Adrenal gland (tissue), 19 donors: ENCODE measurements at places on chromosomes 3 and 15. TPM values are rescaled to one million over a fixed set of nuclear protein-coding genes. Genes with fewer than 3 reads are reported as not detected.

Gene AGTR1
- total RNA-seq = 75.7 TPM

DNA sequence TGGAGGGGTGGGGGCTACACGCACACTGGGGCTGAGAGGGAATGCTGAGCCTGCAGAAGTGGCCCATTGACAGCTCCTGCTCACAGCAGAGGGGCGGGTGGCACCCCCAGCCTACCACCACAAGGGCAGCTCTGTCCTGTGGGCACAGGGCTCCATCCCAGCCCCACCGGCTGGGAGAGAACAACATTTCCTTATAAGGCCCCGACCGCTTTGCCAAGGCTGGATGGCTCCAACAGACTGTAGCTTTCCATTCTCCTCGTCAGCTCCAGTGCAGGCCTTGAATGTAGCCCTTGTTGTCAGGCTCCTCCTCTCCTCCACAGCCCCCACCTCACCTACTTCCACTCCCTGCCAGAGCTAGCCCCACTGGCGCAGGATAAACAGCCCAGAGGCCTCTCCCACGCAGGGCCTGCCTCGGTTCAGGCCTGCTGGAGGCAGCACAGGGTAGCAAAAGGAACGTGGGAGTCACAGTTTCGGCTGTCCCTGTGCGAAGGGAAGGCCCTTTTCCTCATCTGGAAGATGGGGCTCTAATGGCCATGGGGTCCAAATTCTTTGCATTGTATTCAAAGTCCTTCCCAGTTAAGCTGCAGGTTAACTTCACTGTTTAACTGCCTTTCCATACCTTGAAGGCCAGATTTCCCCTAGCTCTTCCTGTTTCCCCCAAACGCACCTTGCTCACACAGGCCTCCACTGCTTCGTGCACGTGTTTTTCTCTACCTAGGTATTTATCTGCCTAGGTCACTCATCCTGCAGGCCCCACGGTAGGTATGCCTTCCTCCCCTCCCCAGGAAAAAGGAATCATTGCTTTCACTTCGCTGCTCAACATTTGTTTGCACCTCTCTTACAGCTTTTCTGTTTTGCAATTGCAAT is 101.6 kb upstream of the LPP start:
- H3K36me3 ChIP-seq = no peaks in the 10 kb centered on the region
- H3K4me3 ChIP-seq = no peak overlapping the region
- no peaks in the 10 kb centered on the region for H3K27me3 ChIP-seq
- peaks cover 22% of the 10 kb centered on the region for H3K4me1 ChIP-seq
- DNase-seq = peak; percentile 95
- peak overlapping the region; percentile 90 for H3K27ac ChIP-seq

GRCh38 chr3:111808439-111808838 is 50.6 kb upstream of the PHLDB2 start:
- DNase-seq = no peak
- H3K27me3 ChIP-seq = no peaks in the 10 kb centered on the region
- H3K4me3 ChIP-seq = no peak overlapping the region
- H3K4me1 ChIP-seq = peaks cover 3% of the 10 kb centered on the region
- no peaks in the 10 kb centered on the region for H3K36me3 ChIP-seq
- no peak overlapping the region for H3K27ac ChIP-seq

- peaks cover 9% of the 10 kb centered on the region for H3K36me3 ChIP-seq
- no peaks in the 10 kb centered on the region for H3K4me1 ChIP-seq
- H3K27me3 ChIP-seq = no peaks in the 10 kb centered on the region
- no peak overlapping the region for H3K4me3 ChIP-seq
- DNase-seq = no peak
Observed at GRCh38 chr3:126432361-126433104, 37.8 kb downstream of the CFAP100 start.

DNA sequence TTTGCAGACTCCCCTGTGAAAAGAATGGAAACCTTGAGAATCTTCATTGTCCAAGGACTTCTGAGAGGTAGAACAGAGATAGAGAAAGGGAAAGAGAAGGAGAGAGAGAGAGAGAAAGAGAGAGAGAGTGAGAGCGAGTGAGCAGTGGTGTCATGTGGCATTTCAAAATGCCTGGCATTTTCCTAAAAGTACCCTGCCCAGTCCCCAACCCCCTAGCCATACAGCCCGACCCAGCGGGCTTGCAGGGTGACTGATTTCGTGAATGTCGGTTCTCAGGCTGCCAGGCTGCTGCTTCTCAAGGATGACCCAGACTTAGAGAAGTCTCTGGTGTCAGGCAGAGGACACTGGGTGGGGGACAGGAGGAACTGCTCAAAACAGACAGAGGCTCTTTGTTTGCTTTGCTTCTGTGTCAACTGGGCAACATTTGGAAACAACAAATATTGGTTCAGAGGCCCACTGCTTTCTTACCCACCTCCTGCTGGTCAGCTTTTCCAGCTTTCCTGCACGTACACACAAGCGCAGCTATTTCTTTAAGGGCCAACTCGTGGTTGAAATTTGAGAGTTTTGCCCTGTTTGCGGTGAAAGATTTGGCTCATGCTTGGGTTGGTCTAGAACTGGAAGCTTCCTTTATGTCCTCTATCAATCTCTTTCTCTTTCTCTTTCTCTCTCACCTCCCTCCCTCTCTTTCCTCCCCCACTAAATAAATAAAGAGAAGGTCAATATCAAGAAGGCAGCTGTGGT is 3.7 kb upstream of the TF start:
- H3K27me3 ChIP-seq = no peaks in the 10 kb centered on the region
- no peaks in the 10 kb centered on the region for H3K36me3 ChIP-seq
- H3K4me3 ChIP-seq = no peak overlapping the region
- DNase-seq = no peak

- H3K27ac ChIP-seq = no peak overlapping the region
- no peaks in the 10 kb centered on the region for H3K36me3 ChIP-seq
- H3K4me3 ChIP-seq = no peak overlapping the region
- no peaks in the 10 kb centered on the region for H3K27me3 ChIP-seq
- no peaks in the 10 kb centered on the region for H3K4me1 ChIP-seq
Observed at GRCh38 chr3:108354562-108354961, 58.2 kb downstream of the HHLA2 start.

DNA sequence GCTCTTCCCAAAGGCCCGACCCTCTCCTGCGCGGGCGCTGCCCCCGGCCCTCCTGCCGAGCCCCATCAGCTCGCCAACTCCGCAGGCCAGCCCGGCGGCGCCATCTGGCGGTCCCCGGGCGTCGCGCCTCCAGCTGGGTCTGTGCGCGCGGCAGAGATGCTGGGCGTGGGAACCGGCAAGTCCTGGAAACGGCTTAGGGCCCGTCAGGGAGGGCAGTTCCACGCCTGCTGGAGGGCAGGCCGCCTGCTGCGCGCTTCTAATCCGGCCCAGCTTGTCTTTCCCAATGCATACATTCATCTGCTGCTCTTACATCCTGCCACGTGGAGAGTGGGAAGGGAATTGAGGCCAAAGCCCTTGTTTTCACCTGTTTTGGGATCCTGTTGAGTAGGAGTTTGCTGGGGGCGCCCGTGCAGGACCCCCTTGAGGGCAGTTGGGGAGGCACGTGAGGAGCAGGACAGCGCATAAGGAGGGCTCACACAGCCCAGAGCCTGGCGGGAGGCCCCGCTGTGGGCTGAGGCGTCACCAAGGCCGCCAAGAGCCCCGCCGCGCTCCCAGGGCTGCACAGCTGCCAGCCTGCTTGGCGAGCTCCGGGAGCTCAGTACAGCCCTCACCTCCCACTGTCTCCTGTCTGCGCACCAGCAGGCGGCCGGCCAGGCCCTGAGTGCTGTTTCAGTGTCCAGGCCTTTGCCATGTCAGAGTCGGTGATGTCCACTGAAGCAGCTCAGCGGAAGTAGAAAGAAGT is 165.6 kb downstream of the NSMCE3 start:
- peak; percentile 72 for DNase-seq
- no peak overlapping the region for H3K4me3 ChIP-seq
- H3K4me1 ChIP-seq = peaks cover 7% of the 10 kb centered on the region
- no peaks in the 10 kb centered on the region for H3K27me3 ChIP-seq

DNA sequence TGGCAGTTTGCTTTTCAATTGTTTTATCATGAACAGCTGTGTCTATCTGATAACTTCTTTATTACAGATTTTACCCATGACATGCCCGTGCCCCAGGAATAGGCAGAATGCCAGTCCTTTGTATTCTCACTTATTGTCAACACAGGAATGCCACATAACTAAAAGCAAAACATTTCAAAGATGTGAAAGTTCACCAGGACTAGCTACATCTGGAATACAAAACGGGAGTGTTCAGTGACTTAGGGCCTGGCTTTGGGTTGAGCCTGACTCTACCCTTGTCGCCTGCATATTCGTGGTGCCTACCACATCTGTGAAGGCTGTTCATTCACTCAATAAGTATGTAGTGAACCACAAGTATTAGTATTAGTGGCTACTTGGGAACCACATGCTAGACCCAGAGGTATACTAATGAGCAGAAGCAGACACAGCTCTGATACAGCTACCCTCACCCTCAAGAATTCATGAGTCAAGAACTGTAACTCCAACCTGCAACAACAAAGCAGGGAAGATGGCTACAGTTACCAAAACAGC is 2.9 kb downstream of the TNFSF10 start:
- H3K4me3 ChIP-seq = no peak overlapping the region
- peaks cover 60% of the 10 kb centered on the region for H3K4me1 ChIP-seq
- no peaks in the 10 kb centered on the region for H3K27me3 ChIP-seq
- H3K36me3 ChIP-seq = no peaks in the 10 kb centered on the region
- no peak overlapping the region for H3K27ac ChIP-seq
- DNase-seq = peak; percentile 29

- DNase-seq = peak; percentile 95
- H3K4me3 ChIP-seq = peak overlapping the region; percentile 36
- peak overlapping the region; percentile 77 for H3K27ac ChIP-seq
- H3K36me3 ChIP-seq = peaks cover 12% of the 10 kb centered on the region
- H3K27me3 ChIP-seq = no peaks in the 10 kb centered on the region
Observed at GRCh38 chr3:9770276-9770812, 597 bp upstream of the CAMK1 start.

DNA sequence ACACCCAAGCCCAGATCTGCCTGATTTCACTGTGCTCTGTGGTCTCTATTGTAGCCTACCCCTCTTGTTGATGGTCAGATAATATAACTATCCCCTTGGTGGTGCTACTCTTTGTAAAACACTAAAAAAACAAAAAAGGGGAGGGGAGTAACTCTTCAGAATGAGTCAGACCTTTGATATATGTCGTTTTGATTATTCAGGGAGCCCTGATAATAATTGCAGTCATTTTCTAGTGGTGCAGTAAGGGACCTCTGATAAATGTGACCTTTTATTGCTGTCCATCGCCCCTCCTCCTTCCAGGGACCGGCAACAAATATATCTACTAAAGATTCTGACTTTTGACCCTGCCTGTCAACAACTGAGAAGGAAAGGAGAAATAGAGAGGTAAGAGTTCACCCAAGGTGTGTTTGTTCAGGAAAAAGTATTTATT is 45.1 kb upstream of the MAGI1 start:
- H3K4me1 ChIP-seq = no peaks in the 10 kb centered on the region
- H3K36me3 ChIP-seq = no peaks in the 10 kb centered on the region
- DNase-seq = no peak
- no peaks in the 10 kb centered on the region for H3K27me3 ChIP-seq
- H3K27ac ChIP-seq = no peak overlapping the region

Gene CORO2B
- total RNA-seq = 4.5 TPM

Gene GASK1A
- total RNA-seq = 7.4 TPM

DNA sequence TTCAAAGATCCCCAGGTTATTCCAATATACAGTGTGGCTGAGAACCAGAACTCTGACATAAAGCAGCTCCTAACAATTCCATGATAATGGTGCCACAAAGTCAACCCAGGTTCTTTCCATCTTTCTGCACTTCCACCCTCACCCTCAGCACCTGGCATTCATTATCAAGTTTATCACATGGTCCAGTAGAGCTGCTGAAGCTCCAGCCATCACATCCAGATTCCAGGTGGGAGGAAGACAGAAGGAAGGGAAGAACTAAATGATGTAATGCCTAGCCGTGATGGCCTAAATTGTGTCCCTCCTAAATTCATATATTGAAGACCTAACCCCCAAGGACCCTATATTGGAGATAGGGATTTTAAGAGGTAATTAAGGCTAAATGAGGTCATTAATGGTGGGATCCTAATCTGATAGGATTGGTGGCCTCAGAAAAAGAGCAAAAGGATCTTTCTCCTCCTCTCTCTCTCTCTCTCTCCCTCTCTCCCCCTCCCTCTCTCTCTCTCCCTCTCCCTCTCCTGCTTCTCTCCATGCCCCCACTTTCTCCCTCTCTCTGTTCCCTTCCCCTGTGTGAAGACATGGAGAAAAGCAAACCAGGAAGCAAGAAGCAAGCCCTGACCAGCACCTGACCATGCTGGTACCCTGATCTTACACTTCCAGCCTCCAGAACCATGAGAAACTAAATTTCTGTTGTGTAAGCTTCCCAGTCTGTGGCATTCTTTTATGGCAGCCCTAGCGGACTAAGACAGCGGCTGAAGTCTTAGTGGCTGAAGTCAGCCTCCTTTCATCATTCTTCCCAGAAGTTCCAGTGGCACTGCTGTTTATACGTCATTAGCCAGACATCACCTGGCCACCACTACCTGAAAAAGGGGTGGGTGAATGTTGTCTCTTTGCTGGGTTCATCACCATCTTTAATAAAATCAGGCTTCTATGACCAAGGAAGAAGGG is 369.7 kb upstream of the PROK2 start:
- no peaks in the 10 kb centered on the region for H3K27me3 ChIP-seq
- peaks cover 10% of the 10 kb centered on the region for H3K4me1 ChIP-seq
- no peak for DNase-seq
- H3K4me3 ChIP-seq = no peak overlapping the region
- no peaks in the 10 kb centered on the region for H3K36me3 ChIP-seq

- H3K4me1 ChIP-seq = no peaks in the 10 kb centered on the region
- H3K36me3 ChIP-seq = no peaks in the 10 kb centered on the region
- H3K27me3 ChIP-seq = no peaks in the 10 kb centered on the region
- no peak for DNase-seq
- no peak overlapping the region for H3K27ac ChIP-seq
Observed at GRCh38 chr3:112958811-112959560, 15.9 kb downstream of the CD200R1 start.

- H3K27ac ChIP-seq = no peak overlapping the region
- no peak for DNase-seq
- no peaks in the 10 kb centered on the region for H3K27me3 ChIP-seq
- H3K36me3 ChIP-seq = no peaks in the 10 kb centered on the region
- peaks cover 32% of the 10 kb centered on the region for H3K4me1 ChIP-seq
Observed at GRCh38 chr3:53554559-53555067, 60.2 kb downstream of the CACNA1D start.

GRCh38 chr3:136075811-136076210 is 110.3 kb downstream of the PPP2R3A start:
- no peaks in the 10 kb centered on the region for H3K4me1 ChIP-seq
- H3K27ac ChIP-seq = no peak overlapping the region
- H3K36me3 ChIP-seq = no peaks in the 10 kb centered on the region
- H3K27me3 ChIP-seq = no peaks in the 10 kb centered on the region

- H3K36me3 ChIP-seq = no peaks in the 10 kb centered on the region
- H3K4me3 ChIP-seq = no peak overlapping the region
- no peak overlapping the region for H3K27ac ChIP-seq
Observed at GRCh38 chr15:68425428-68426060, 6.4 kb downstream of the ITGA11 start.

Gene ZNF774
- total RNA-seq = 5.9 TPM

Gene ALCAM
- 64.1 TPM for total RNA-seq
